ENCODE measurements at places on chromosomes 13 and 19.

DNA sequence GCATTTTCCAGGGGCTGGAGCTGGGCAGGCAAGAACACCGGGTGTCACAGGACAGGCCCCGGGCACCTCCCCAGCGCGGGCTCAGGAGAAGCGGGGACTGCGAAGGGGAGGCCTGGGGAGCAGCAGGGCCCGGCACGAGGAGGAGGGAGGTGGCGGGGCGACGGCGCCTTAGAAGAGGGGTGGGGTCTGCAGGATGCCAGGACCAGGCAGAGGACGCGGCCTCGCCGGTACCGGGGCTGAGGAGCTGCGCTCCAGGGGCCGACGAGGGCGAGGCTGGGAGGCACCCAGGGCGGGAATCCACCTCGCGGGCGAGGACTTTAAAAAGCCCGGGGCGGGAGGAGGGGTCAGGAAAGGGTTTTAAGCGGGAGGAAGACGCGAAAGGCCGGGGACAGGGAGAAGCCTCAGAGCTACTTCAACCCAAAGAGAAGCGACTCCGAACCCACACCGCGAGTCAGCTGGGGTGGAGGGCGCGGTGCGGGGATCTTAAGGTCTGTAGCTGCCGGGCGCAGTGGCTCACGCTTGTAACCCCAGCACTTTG lies 665 bp downstream of the ZNF347 start:
- peak; percentile 1 for DNase-seq

GRCh38 chr13:29577136-29578051 lies 18.1 kb downstream of the SLC7A1 start:
- no peak for DNase-seq

- DNase-seq, result no peak
Measured at GRCh38 chr19:39171479-39172465, 25.0 kb upstream of the NCCRP1 start.

DNA sequence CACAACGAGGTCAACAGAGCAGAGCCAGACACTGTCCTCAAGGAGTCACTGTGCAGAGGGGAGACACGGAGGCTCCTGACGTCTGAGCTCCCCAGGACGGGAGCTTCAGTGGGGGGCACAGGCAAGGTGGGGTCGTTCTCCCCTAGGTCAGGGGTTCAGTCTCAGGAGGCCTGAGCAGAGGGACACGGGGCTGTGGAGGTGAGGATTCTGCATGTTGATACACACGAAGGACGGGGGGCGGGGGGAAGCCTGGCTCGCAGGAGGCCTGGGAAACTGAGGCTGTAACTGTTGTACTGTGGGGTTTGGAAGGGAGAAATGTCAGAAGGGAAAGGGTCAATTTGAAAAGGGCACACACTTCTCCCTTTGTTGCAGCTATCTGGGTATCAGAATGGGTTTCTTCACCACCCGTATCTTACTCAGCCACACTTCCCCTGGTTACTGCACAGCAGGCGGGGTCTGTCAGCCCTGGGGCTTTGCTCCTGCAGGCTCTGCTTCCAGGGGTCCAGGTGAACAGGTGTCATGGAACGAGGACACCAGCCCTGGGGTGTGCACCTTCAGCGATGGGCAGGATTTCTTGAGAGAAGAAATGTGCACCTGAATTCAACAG lies 748 bp upstream of the SIGLEC8 start:
- no peak for DNase-seq

DNA sequence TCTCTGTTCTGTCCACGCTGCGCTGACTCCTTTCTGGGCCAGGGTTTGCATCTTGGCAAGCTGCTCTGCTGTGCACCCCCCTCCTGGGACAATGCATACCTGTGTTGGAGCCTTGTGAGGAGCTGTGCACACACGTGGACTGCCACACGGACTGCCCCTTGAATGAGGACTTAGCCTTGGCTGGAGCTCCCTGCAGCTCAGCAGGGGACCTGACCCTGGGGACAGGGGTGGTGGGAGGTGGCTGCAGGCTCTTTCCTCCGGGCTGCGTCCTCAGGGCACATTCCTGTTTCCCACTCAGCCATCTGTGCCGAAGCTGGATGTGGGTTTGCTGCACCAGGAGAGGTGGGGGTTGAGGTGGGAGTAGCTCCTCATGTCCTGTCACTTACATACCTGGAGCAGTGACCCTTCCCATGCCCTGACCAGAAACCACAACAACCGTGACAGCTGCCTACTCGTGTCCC lies 8.2 kb downstream of the RAB11B start:
- no peak for DNase-seq

GRCh38 chr13:29104461-29104860 lies 284.3 kb downstream of the MTUS2 start:
- no peak for DNase-seq

GRCh38 chr19:1167687-1168571 lies 6.1 kb downstream of the SBNO2 start:
- DNase-seq, result no peak

DNA sequence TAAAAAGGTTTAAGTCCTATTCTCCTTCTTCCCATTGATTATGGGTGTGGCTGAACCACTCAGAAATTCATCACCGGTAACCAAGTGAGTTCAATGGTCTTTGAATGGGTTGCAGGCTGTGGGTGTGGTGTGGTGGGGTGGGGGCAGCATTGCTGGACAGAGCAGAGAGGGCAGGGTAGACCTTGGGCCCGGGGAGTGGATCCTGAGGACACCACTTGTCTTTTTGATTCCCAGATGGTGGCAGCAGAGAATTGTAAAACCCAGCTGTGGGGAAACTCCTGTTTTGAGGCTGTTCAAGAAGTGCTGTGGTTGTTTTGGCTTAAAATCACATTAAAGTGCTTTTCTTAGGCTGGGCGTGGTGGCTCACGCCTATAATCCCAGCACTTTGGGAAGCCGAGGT lies 45.8 kb upstream of the RGCC start:
- DNase-seq, result no peak

Measured in stimulated activated CD8-positive, alpha-beta memory T cell treated with anti-CD3 and anti-CD28 coated beads, Interleukin-15, amount 100 ng/mL, for 1 hour (primary cell).